Posterior vena cava (tissue), 2 donors: ENCODE measurements at places on chromosomes 6 and 20.

- peak; percentile 98 for DNase-seq
These were observed at the start of gene TENT5A for GRCh38 chr6:81752084-81752920. Gene TENT5A, minus strand, starts transcription at chr6:81752681. Its CDS starts 540 bp downstream, at chr6:81752141.

DNA sequence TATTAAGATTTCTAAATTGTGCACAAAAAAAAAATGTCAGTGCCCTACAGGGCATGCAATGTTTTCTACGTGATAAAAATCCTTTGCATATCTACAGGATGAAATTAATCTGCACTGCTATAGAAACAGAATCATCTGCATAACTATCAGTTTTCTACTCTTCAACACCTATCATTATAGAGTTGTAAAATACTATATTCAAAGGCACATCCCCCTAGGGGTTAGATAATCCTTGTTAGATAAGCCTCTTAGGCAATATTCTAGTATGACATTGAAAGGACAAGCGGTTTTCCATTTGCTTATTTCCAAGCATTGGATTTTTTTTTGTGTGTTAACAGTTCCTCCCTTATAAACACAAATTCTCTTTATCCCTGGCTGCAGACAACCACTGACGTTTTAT lies 98.7 kb upstream of the LAMA2 start:
- no peak for DNase-seq

DNA sequence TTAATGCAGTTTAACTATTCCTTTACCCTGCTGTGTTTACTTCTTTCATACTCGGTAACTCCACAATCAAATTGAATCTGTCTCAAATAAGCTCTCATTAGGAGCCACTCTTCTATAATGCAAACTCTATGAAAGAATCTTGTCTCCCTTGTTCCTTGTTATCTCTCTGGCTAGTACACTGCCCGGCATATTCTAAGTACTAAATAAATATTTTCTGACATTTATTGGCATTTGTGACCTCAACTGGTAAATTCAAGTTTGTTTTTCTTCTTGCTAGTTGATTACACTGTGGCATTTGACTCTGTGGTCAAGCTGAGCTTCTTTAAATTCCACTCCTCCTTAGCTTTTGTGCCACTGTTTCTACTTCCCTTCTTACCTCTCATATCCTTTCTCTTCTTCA lies 237.6 kb upstream of the KHDRBS2 start:
- DNase-seq = no peak

DNA sequence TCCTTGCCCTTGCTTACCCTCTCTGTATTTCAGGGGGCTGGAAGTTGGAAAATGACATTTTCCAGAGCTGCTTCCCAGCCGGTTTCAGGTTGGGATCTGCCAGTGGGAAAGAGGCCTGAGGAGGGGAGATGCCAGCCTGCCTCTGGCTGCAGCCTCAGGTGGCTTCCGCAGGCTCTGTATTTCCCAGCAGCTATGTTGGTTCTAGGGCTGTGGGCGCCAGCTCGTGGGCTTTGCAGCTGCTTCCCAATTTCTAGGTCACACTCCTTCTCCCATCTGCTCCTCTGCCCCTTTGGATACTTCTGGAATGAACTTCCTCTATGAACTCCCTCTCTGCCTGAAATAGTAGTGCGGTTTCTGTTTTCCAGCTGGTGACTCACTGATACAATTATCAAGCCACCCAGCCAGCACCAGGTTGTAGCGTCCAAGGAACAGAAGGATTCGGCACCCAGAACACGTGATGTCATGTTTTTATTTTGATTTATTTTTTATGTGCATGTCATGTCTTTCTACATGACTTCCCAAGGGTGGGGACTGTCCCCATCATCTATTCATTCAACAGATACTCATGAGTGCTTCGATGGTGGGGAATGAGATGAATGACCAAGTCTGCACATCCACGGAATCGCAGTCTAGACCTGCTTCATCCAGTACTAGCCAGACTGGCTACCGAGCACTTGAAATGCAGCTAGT lies 38.0 kb downstream of the TGM2 start:
- peak; percentile 79 for DNase-seq

- DNase-seq = no peak
These were observed 21.1 kb upstream of the TRIM26 start for GRCh38 chr6:30234356-30234755.
